ENCODE measurements at places on chromosomes 7 and 10.

- no peak overlapping the region for H3K27ac ChIP-seq
- no peak for DNase-seq
- H3K4me1 ChIP-seq, result no peaks in the 10 kb centered on the region
- no peak overlapping the region for H3K4me3 ChIP-seq
- no peaks in the 10 kb centered on the region for H3K27me3 ChIP-seq
- no peaks in the 10 kb centered on the region for H3K36me3 ChIP-seq
Measured at GRCh38 chr7:91313113-91313512, 48.9 kb downstream of the FZD1 start.

- no peak overlapping the region for H3K27ac ChIP-seq
- no peaks in the 10 kb centered on the region for H3K27me3 ChIP-seq
- no peaks in the 10 kb centered on the region for H3K4me1 ChIP-seq
Measured at GRCh38 chr10:122503886-122504609, 42.7 kb downstream of the HTRA1 start.

- peaks cover 9% of the 10 kb centered on the region for H3K36me3 ChIP-seq
- H3K4me3 ChIP-seq, result no peak overlapping the region
- no peak for DNase-seq
- H3K27ac ChIP-seq, result no peak overlapping the region
Measured at GRCh38 chr10:125795128-125795527, 19.5 kb upstream of the MMP21 start.

GRCh38 chr7:120028636-120029035 lies 244.3 kb upstream of the KCND2 start:
- H3K27me3 ChIP-seq, result no peaks in the 10 kb centered on the region
- no peak overlapping the region for H3K27ac ChIP-seq
- no peak overlapping the region for H3K4me3 ChIP-seq

GRCh38 chr10:6328699-6329423 lies 126.1 kb downstream of the PFKFB3 start:
- no peak overlapping the region for H3K27ac ChIP-seq
- no peaks in the 10 kb centered on the region for H3K4me1 ChIP-seq
- no peaks in the 10 kb centered on the region for H3K36me3 ChIP-seq
- H3K27me3 ChIP-seq, result no peaks in the 10 kb centered on the region
- no peak for DNase-seq
- H3K4me3 ChIP-seq, result no peak overlapping the region
